ENCODE measurements at places on chromosomes 1 and 21. TPM values are rescaled to one million over a fixed set of nuclear protein-coding genes. Genes with fewer than 3 reads are reported as not detected.

PLA2G4A gene
- 5.1 TPM for total RNA-seq

BNIPL gene
- 0.79 TPM for total RNA-seq

LAMB3 gene
- total RNA-seq = not detected

C1orf94 gene
- total RNA-seq = not detected

HSD3B2 gene
- total RNA-seq = not detected

UBXN10 gene
- 1.4 TPM for total RNA-seq

TTC22 gene
- total RNA-seq = not detected

OSCP1 gene
- 10.5 TPM for total RNA-seq

OR2L3 gene
- total RNA-seq = not detected

DNA sequence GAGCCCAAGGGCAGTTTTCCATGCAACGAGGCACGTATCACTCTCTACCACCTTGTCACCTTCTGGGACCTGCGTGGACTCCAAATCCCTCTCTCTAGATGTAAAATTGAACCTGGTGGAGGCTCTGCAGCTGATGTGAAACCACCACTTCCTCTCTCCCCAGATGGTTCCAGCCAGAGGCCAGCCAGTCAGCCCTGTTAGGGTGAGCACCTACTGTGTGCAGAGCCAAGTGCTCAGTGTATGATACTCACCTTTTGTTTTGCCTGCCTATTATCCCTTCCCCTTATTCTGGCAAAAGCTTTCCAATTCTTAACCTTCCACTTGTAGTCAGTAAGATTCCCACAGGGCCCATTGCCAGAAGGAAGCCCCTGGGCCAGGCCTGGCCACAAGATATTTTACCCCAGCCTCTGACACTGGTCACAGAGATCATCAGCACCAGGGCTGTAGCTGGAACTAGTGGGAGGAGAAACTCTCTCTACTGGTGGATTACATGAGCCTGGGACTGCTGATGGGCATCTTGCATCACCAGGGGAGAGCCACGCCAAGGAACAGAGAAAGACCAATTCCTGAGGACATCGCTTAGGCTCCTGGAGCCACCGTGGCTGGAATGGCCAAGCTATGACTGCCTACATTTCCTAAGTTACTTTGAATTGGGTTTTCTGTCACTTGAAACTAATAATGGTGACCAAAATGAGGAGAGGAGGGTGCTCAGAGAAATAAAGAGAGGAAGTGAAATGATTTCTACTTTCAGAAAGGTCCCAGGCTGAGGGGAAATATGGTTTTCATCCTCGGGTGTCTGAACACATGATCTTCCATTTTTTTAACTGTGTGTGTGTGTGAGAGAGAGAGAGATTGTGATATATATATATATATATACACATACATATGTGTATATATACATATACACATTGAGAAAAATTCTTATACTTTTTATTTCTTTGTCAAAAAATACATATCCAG, 26.6 kb upstream of the RD3 start:
- peaks cover 19% of the 10 kb centered on the region for H3K4me1 ChIP-seq
- no peaks in the 10 kb centered on the region for H3K36me3 ChIP-seq
- no peak overlapping the region for H3K4me3 ChIP-seq
- peaks cover 65% of the 10 kb centered on the region for H3K27me3 ChIP-seq

DNA sequence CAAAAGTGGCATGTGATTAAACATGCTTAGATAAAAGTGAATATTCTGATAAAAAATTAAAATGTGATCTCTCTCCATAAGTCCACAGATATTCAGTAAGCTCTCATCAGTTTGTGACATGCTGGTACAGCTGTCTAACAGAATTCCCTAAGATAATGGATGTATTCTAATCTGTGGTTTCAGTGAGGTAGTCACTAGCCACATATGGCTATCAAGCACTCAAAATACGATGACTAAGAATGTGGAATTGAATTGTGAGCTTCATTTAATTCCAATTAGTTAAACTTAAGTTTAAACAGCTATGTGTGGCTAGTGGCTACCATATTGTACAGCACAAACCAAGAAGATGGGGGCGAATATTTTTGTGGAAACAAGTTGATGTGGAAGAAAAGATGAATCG, 4.1 kb upstream of the REG4 start:
- no peaks in the 10 kb centered on the region for H3K4me1 ChIP-seq
- peaks cover 7% of the 10 kb centered on the region for H3K27me3 ChIP-seq
- no peaks in the 10 kb centered on the region for H3K36me3 ChIP-seq
- no peak overlapping the region for H3K27ac ChIP-seq

- no peak overlapping the region for H3K4me3 ChIP-seq
- H3K27ac ChIP-seq = no peak overlapping the region
- H3K4me1 ChIP-seq = no peaks in the 10 kb centered on the region
- no peaks in the 10 kb centered on the region for H3K36me3 ChIP-seq
- DNase-seq = no peak
Measured at GRCh38 chr1:81032374-81032773, 768.4 kb upstream of the ADGRL2 start.

- peaks cover 13% of the 10 kb centered on the region for H3K36me3 ChIP-seq
- H3K27me3 ChIP-seq = peaks cover 11% of the 10 kb centered on the region
Measured at GRCh38 chr1:28501925-28502324, 3.9 kb upstream of the RCC1 start.

GRCh38 chr21:45570826-45571601, 28.8 kb upstream of the SLC19A1 start:
- DNase-seq = no peak
- peaks cover 23% of the 10 kb centered on the region for H3K4me1 ChIP-seq
- peaks cover 11% of the 10 kb centered on the region for H3K27me3 ChIP-seq
- H3K36me3 ChIP-seq = no peaks in the 10 kb centered on the region
- no peak overlapping the region for H3K4me3 ChIP-seq
- no peak overlapping the region for H3K27ac ChIP-seq

DNA sequence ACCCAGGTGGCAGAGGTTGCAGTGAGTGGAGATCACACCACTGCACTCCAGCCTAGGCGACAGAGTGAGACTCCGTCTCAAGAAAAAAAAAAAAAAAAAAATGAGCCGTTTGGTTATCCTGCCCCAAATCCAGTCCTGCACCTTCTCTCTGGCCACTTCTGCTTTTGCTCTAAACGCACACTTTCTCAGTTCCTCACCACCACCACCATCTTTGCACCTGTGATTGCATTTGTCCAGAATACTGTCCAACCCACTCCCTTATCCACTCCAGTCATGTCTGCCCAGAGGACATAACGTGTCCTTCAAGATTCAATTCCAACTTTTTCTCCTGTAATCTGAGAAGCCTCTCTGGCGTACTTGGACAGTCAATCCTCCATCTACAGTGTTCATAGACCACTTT, 2.2 kb upstream of the NEK2 start:
- no peaks in the 10 kb centered on the region for H3K27me3 ChIP-seq
- no peak for DNase-seq
- H3K36me3 ChIP-seq = no peaks in the 10 kb centered on the region
- no peak overlapping the region for H3K27ac ChIP-seq
- H3K4me3 ChIP-seq = peak overlapping the region; percentile 67

GRCh38 chr1:75136921-75137641, 2.9 kb downstream of the LHX8 start:
- H3K4me1 ChIP-seq = peaks cover 29% of the 10 kb centered on the region
- no peak for DNase-seq
- no peaks in the 10 kb centered on the region for H3K36me3 ChIP-seq
- no peak overlapping the region for H3K27ac ChIP-seq

GRCh38 chr21:42012763-42013329, 2.7 kb upstream of the ZBTB21 start:
- peak overlapping the region; percentile 90 for H3K4me3 ChIP-seq
- DNase-seq = no peak
- H3K4me1 ChIP-seq = peaks cover 4% of the 10 kb centered on the region
- H3K36me3 ChIP-seq = no peaks in the 10 kb centered on the region

GRCh38 chr1:36115931-36116330, 9.1 kb downstream of the COL8A2 start:
- peaks cover 4% of the 10 kb centered on the region for H3K4me1 ChIP-seq
- DNase-seq = no peak
- no peak overlapping the region for H3K4me3 ChIP-seq
- peaks cover 4% of the 10 kb centered on the region for H3K27me3 ChIP-seq

- H3K27ac ChIP-seq = peak overlapping the region; percentile 98
- H3K4me1 ChIP-seq = peaks cover 53% of the 10 kb centered on the region
- H3K36me3 ChIP-seq = no peaks in the 10 kb centered on the region
- H3K4me3 ChIP-seq = peak overlapping the region; percentile 90
- no peaks in the 10 kb centered on the region for H3K27me3 ChIP-seq
- DNase-seq = no peak
Measured at GRCh38 chr1:154954541-154954940, 1.4 kb downstream of the PBXIP1 start.
